ENCODE measurements at places on chromosomes 3 and 15.
A peak's percentile ranks its signal among the peaks of the same experiment; 100 is the strongest.

DNA sequence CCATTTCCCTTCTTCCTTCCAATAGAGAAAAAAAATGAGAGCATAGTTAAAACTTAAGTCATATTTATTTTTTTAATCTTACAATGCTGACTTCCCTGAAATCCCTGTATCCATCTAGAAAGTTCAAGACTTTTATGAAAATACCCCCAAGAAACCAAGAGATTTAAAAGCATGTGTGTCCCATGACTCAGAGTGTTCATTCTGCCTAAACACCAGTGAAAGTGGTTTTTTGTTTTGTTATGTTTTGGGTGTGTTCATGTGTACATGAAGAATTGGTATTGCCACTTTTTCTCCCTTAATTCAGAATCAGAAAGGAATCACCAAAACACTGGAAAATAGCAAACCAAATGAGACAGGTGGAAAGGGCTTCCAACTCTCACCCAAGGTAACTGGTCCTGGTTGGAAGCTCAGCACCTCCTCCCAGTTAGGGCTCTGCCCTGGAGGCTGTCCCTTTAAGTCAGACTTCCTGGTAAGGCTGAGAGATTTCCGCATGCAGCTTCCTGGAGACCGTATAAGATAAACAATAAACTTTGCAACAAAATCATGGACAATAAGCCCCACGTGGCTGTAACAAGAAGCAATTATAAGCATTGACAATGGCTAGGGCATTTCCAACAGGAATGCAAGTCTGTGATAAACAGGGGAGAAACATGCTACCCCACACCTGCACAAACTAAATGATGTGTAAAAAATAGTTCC is 121.9 kb upstream of the ARHGEF3 start:
- DNase-seq = peak; percentile 52

- peak; percentile 40 for DNase-seq
Observed at GRCh38 chr3:66403323-66403990, 97.4 kb downstream of the LRIG1 start.

DNA sequence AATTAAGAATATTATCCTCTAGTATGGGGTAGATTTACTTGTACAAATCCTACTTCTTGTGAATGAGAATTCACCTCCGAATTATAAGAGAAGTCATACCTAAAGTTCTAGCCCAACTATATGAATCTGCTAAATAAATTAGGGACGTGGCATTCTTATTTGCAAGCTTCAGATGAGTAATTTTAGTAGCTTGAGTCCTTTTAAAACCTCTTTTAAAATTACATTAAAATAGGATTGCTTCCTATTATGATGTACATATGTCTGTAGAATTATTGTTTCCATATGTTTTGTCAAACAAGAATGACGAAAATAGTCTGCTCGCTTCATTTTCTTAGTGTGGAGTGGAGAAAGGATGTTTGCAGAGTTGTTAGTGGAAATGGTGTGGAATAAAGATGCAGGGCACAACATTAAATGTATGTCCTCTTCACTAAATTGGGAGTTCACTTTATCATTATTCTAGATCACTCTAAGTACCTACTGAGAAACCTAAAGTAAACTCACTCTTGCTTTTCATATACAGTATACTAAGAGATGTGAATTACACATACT is 59.4 kb downstream of the CMSS1 start:
- no peak for DNase-seq

GRCh38 chr3:9183011-9183410 is 66.4 kb downstream of the SRGAP3 start:
- DNase-seq = no peak

- peak; percentile 67 for DNase-seq
Observed at GRCh38 chr15:66072616-66073361, 180.8 kb downstream of the MEGF11 start.

GRCh38 chr3:127771746-127772145 is 50.6 kb downstream of the MGLL start:
- DNase-seq = no peak
